ENCODE measurements at places on chromosomes 16 and 17. TPM values are rescaled to one million over a fixed set of nuclear protein-coding genes. Genes with fewer than 3 reads are reported as not detected.

- H3K27me3 ChIP-seq = no peaks in the 10 kb centered on the region
- DNase-seq = no peak
- H3K4me3 ChIP-seq = no peak overlapping the region
- H3K27ac ChIP-seq = no peak overlapping the region
Observed at GRCh38 chr17:61388561-61389356, 10.9 kb upstream of the TBX2 start.

Gene PHF23
- total RNA-seq = 20.6 TPM

DNA sequence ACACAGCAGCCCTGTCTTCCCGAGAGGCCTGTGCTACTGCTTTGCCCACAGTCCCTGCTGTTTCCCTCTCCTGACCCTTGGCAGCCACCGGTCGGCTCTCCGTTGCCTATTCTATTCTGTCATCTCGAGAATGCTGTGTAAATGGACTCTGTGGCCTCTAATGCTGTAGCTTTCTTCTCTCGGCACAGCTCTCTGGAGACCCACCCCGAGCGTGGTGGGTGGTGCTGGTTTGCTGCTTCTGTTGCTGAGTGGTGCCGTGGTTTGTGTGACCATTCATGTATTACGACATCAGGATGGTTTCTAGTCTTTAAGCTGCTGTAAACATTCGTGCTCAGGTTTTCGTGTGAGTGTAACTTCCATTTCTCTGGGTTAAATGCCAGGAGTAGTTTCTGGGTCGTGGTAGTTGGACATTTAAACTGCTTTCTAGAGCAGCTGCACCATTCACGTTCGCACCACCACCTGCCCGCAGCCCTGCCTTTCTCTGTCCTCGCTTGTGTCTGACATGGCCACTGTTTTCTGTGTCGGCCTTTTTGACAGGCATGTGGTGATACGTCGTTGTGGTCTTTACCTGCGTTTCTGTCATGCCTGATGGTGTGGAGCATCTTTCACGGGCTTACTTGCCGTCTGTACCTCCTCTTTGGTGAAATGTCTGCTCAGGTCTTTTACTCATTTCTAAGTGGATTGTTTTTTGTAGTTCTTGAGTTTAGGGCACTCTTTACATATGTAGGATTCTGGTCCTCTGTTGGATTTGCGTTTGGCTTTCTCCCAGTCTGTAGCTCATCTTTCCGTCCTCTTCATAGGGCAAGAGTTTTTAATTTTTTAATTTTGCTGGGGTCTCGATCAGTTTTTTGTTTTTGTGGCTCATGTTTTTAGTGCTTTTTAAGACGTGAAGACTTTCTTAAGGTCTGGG lies 47.7 kb upstream of the ZNF750 start:
- H3K4me1 ChIP-seq = peaks cover 56% of the 10 kb centered on the region
- peak overlapping the region; percentile 94 for H3K27ac ChIP-seq
- H3K36me3 ChIP-seq = no peaks in the 10 kb centered on the region
- H3K27me3 ChIP-seq = no peaks in the 10 kb centered on the region

DNA sequence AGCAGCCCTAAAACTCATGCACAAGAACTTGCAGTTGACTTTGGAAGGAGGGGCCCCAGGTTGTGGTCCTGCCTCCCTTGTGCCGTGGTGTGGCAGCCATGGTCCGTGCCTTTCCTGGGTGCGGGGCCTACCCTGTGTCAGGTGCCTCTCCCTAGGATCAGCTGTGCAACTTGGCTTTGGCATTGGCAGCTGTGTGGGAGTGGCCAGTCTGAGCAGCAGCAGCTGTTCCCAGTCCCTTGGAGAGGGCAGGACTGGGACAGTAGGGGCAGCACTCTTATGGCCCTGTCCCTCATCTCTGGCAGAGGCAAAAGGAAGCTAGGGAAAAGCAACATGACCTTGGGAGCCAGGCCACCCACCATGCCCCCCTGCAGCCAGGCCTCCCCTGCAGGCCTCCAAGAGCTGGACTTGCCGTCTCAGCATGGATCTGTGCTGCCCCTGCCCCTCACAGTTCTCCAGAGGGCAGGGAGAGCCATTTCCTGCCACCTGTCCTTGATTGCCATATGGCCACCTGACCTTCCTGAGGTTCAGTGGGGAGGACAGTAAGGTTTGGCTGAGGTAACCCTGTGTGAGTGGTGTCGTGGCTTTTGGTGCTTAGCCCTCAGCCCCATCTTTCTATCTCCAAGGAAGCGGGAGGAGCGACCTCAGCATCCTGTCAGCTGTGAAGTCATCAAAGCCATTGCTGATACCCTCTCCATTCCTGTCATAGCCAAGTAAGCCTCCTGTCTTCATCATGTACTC lies 15.5 kb upstream of the NFATC3 start:
- no peak overlapping the region for H3K27ac ChIP-seq
- H3K4me3 ChIP-seq = no peak overlapping the region
- DNase-seq = no peak
- peaks cover 4% of the 10 kb centered on the region for H3K36me3 ChIP-seq

DNA sequence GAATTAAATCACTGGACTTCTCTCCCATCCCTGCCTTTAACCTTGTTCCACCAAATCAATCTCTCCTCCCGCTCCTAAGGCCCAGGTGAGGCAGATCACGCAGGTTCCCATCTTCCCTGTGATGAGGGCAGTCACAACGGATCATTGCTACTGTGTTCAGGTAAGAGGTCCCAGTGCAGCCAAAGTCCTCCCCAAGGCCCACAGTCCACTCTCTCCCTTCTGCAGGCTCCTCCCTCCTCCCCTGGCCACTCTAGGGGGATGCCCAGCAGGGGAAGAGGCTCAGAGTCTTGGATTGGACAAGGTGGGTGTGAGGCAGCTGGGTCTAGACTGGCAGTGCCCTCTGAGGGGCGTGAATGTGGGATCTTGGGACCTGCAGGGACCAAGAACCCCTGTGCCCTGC lies 2.6 kb upstream of the ADGRG3 start:
- H3K27me3 ChIP-seq = no peaks in the 10 kb centered on the region
- peaks cover 9% of the 10 kb centered on the region for H3K36me3 ChIP-seq
- no peak for DNase-seq

DNA sequence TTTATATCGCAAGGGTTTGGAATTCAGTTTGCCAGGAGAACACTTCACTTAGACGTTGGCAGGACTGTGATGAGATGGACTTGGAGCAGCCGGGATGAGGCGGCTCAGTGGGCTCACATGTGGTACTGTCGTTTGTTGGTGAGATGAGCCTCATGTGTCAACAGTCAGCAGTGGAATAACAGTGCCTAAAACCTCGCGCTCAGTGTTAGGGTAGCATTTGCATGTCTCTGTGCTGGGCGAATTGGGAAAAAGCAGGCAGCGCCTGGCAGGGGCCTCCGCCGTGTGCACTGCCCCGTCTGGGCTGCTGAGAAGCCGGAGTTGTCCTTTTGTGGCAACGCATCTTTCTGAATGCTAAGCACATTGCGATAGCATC lies 49.7 kb downstream of the CRISPLD2 start:
- no peaks in the 10 kb centered on the region for H3K36me3 ChIP-seq
- no peaks in the 10 kb centered on the region for H3K27me3 ChIP-seq
- H3K4me1 ChIP-seq = 0 out of 2 replicates have a peak, but pooled peaks cover 6% of the 10 kb centered on the region
- no peak overlapping the region for H3K27ac ChIP-seq
- no peak for DNase-seq
- H3K4me3 ChIP-seq = no peak overlapping the region

DNA sequence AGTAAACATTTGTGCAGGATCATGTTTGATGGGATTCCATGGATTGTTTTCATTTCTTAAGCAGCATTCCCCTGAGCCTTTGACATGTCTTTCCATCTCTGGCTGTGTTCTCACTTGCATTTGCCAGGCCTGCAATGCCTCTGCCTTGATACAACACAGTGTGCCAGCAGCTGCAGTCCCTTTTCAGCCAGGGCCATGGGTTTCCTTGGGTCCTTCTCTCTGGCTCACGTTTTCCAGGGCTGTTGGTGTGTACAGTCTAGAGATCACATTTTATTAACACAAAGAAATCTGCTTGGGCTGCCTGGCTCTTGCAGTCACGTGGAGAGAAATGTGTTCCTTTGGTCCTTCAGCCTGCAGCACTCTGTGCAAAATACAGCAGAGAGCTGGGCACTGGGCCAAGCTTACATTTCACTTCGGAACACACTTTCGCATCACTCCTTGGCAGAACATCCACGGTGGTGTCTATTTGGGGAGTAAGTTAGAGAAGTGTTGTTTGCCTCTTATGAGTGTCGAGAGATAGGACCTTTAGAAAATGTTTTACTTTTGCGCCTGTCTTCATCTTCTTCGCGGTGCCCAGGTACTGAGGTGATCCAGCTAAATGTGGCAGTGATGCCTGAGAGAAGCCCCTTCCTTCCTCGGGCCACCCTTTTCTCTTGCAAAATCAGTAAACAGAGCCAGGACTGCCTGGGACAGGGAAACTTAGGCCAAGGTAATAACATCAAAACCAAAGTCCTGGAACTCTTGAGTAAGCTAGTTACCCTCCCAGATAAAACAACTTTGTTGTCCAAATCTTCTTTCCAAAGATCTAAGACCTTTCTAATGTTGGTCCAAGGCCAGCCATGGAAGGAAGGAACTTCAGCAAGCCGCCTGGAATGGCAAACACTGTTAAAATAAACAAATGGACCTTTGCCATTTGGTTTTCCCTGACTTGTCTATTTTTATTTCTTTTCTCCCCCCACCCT lies 20.9 kb downstream of the HLF start:
- H3K4me3 ChIP-seq = no peak overlapping the region
- peak overlapping the region; percentile 86 for H3K27ac ChIP-seq
- peaks cover 57% of the 10 kb centered on the region for H3K4me1 ChIP-seq
- no peaks in the 10 kb centered on the region for H3K36me3 ChIP-seq
- no peaks in the 10 kb centered on the region for H3K27me3 ChIP-seq
- peak; percentile 79 for DNase-seq

Data from Caco-2 (cell line).